ENCODE measurements at places on chromosomes 5 and 9. TPM values are rescaled to one million over a fixed set of nuclear protein-coding genes. Genes with fewer than 3 reads are reported as not detected.

POU5F2 gene
- polyA plus RNA-seq: 0.38 TPM

SPRY4 gene
- 4.9 TPM for polyA plus RNA-seq

PCDHB11 gene
- 0.09 TPM for polyA plus RNA-seq

TXNDC8 gene
- not detected for polyA plus RNA-seq

CSF2 gene
- not detected for polyA plus RNA-seq

TOPORS gene
- polyA plus RNA-seq: 4.8 TPM

DAB2IP gene
- polyA plus RNA-seq: 7.8 TPM

PCA3 gene
- polyA plus RNA-seq: 0.72 TPM

BHMT2 gene
- 216 TPM for polyA plus RNA-seq

GRCh38 chr9:76984486-76984885, 35.0 kb upstream of the FOXB2 start:
- H3K4me3 ChIP-seq: no peak overlapping the region
- DNase-seq: no peak
- H3K27me3 ChIP-seq: no peaks in the 10 kb centered on the region
- H3K36me3 ChIP-seq: no peaks in the 10 kb centered on the region

- no peak overlapping the region for H3K27ac ChIP-seq
- no peak for DNase-seq
- H3K36me3 ChIP-seq: no peaks in the 10 kb centered on the region
- no peaks in the 10 kb centered on the region for H3K27me3 ChIP-seq
Observed at GRCh38 chr5:108028412-108028811, 353.5 kb downstream of the FBXL17 start.

DNA sequence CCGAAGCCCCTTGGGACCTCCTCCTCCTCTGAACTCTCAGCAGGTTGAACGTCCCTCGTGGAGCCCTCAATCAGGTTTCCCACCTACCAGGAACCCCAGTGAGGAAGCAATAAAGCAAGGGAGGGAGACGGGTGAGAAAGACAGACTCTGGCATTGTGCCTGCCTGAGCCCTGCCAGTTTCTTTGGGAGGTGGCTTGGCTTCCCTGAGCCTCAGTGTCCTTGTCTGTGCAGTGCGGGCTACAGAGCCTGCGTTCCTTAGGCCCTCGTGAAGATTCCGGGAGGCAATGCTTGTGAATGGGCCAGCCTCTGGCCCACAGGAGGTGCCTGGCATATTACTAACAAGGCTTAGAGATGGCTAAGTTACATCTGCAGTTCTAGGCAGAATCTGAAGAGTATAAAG, 11.9 kb downstream of the GTF3C5 start:
- no peaks in the 10 kb centered on the region for H3K4me1 ChIP-seq
- H3K27me3 ChIP-seq: no peaks in the 10 kb centered on the region
- H3K4me3 ChIP-seq: no peak overlapping the region
- H3K27ac ChIP-seq: no peak overlapping the region
- no peak for DNase-seq

DNA sequence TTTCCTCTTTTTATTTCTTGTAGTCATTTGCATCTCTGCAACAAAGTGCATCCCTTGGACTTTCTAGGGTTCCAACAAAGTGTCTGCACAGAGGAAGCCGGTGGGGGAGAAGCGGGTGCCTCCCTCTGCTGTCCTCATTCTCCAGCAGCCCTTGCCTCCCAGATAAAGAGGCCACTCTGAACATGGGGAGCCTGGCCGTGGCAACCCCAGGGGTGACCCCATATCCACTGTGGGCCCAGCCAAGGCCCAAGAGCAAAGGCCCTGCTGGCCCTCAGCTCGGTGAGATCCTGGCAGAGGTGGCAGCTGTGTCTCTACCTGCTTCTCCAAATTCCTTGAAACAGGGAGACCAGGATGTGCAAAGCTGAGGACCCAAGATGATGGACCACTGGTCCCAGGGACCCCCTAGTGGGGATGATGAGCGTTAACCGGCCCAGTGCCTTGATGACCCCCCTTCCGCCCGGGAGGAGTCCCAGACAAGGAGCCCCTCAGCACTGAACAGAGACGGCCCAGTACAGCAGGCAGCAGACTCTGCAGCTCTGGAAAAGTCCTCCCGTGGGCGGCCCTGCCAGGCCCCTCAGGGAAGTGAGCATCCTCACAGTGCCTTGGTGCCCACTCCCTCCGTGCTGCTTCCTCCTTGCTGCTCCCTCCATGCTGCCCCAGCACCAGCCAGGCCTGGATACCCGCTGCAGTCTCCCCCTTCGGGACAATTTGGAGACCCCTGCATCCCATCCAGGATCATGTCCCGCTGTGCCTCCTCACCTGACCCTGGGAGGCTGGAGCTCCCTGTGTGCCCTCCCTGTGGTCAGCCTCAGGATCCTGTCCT, 62.5 kb downstream of the MRPL36 start:
- no peak overlapping the region for H3K27ac ChIP-seq
- H3K4me3 ChIP-seq: no peak overlapping the region
- no peak for DNase-seq
- H3K36me3 ChIP-seq: no peaks in the 10 kb centered on the region

GRCh38 chr5:31944684-31945445, 229.3 kb downstream of the GOLPH3 start:
- no peak overlapping the region for H3K27ac ChIP-seq
- H3K4me3 ChIP-seq: no peak overlapping the region
- H3K36me3 ChIP-seq: no peaks in the 10 kb centered on the region
- H3K27me3 ChIP-seq: no peaks in the 10 kb centered on the region
- no peak for DNase-seq

DNA sequence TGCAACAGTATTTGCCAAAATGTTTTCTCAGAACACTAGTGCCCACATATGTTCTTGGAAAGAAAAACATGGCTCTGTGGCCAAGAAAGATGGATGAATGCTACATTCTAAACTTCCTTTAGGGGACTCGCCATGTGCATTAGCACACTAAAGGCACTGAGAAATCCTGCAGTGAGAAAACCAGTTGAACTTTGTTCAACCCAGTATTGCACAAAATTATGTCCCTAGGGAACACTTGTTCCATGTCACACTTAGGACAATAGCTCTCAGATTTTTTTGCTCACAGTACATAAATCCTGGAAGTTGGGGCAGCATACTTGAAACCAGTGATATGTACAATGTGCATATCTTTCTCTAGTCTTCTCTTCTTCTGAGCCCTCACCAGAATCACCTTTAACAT, 96.6 kb downstream of the ADRB2 start:
- no peaks in the 10 kb centered on the region for H3K4me1 ChIP-seq
- no peak overlapping the region for H3K27ac ChIP-seq
- no peak for DNase-seq
- no peaks in the 10 kb centered on the region for H3K27me3 ChIP-seq
- no peaks in the 10 kb centered on the region for H3K36me3 ChIP-seq
- no peak overlapping the region for H3K4me3 ChIP-seq

GRCh38 chr5:8396246-8396645, 527.3 kb downstream of the MTRR start:
- DNase-seq: no peak
- no peaks in the 10 kb centered on the region for H3K36me3 ChIP-seq
- H3K4me3 ChIP-seq: no peak overlapping the region
- H3K27me3 ChIP-seq: no peaks in the 10 kb centered on the region
- no peak overlapping the region for H3K27ac ChIP-seq

- no peak overlapping the region for H3K4me3 ChIP-seq
- H3K27ac ChIP-seq: peak overlapping the region; percentile 56
- H3K36me3 ChIP-seq: no peaks in the 10 kb centered on the region
Observed at GRCh38 chr9:127545196-127546124, 66.6 kb upstream of the STXBP1 start.

DNA sequence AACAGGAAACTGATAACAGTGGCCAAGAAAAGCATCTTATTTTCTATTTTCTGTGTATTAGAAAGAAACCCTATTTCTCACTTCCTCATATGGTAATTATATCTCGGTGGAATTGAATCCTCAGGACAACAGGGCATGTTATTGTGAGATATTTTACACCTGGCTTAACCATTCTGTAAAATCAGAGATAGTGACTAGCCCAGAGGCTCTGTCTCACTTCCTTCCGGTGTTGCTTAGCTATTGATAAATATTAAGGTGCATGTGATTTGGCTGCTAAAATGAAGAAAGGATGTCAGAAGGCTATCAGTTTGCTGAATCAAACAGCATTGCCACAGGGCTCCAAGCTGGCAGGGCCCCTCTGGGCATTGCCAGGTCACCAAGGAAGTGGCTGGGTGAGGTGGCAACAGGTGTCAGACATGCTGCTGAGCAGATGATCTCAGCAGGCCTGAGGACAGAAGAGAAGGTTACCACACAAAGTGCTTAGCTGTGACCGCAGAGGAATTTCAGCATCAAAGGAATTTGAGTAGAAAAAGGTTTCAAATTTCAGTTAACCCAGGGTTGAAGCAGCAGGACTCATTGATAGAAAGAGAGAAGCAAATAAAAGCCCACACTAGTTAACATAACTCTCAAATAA, 330.7 kb downstream of the PDE4D start:
- H3K4me3 ChIP-seq: no peak overlapping the region
- DNase-seq: no peak
- no peak overlapping the region for H3K27ac ChIP-seq
- H3K27me3 ChIP-seq: no peaks in the 10 kb centered on the region

DNA sequence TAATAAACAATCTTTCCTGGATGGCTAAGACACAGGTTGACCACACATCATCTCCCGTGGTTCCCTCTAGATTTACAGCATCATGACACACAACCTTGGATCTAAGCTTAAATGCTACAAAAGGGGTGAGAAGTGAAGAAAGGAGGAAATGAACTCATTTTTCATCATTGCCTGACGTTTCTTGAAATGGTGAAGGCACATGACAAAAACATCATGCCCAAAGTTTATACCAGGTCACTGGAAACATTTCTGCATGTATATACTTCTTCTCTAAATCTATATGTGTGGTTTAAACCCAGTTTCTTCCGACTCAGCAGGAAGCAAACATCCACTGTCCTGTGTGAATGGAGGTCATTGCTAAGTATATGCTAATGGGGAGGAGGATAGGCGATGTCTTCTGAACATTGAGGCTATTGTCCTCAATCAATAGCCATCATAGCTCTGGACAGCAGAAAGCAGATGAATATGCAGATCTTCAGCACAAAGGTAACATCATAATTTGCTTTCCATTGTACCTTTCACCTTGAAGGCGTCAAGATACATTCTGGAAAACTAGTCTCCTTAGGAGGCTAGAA, 137.4 kb downstream of the MED27 start:
- no peak overlapping the region for H3K4me3 ChIP-seq
- no peak overlapping the region for H3K27ac ChIP-seq
- H3K36me3 ChIP-seq: no peaks in the 10 kb centered on the region
- no peaks in the 10 kb centered on the region for H3K27me3 ChIP-seq
- no peak for DNase-seq
- H3K4me1 ChIP-seq: no peaks in the 10 kb centered on the region

- H3K27ac ChIP-seq: no peak overlapping the region
- H3K36me3 ChIP-seq: no peaks in the 10 kb centered on the region
- H3K4me3 ChIP-seq: no peak overlapping the region
- H3K4me1 ChIP-seq: no peaks in the 10 kb centered on the region
- no peak for DNase-seq
- H3K27me3 ChIP-seq: peaks cover 8% of the 10 kb centered on the region
Observed at GRCh38 chr9:73573235-73573634, 421.6 kb downstream of the ANXA1 start.

- H3K4me3 ChIP-seq: no peak overlapping the region
- H3K27ac ChIP-seq: no peak overlapping the region
- no peaks in the 10 kb centered on the region for H3K4me1 ChIP-seq
- no peaks in the 10 kb centered on the region for H3K27me3 ChIP-seq
Observed at GRCh38 chr9:93108291-93109041, 12.4 kb downstream of the CARD19 start.

GRCh38 chr5:172839669-172840431, 5.8 kb downstream of the ERGIC1 start:
- no peak for DNase-seq
- peaks cover 4% of the 10 kb centered on the region for H3K36me3 ChIP-seq
- H3K4me3 ChIP-seq: no peak overlapping the region
- H3K27ac ChIP-seq: peak overlapping the region; percentile 40

- DNase-seq: peak; percentile 68
- peaks cover 8% of the 10 kb centered on the region for H3K4me1 ChIP-seq
- H3K27ac ChIP-seq: peak overlapping the region; percentile 66
- no peaks in the 10 kb centered on the region for H3K27me3 ChIP-seq
- peak overlapping the region; percentile 24 for H3K4me3 ChIP-seq
Observed at GRCh38 chr5:139747583-139748504, 47.8 kb upstream of the PSD2 start.

- no peaks in the 10 kb centered on the region for H3K36me3 ChIP-seq
- H3K27me3 ChIP-seq: no peaks in the 10 kb centered on the region
- DNase-seq: no peak
- H3K4me1 ChIP-seq: no peaks in the 10 kb centered on the region
- no peak overlapping the region for H3K4me3 ChIP-seq
Observed at GRCh38 chr5:102772273-102772672, 17.2 kb downstream of the PAM start.

DNA sequence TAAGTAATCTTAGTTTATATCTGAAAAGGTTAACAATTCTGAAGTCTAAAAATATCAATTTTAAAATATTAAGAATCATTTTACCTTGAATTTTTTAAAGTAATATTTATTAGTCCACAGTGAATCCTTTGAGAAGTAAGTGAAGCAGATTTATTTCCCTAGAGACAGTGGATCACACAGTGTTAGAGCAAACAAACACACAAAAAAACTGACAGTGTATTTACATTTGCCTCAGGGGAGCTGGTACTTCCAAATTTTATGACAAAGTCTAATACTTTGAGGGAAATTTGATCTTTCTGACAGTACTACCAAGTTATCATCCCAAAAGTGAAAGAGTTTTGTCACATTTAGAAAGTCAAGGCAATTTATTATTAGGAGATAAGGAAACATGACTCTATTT, 1750.6 kb upstream of the CDH9 start:
- H3K4me3 ChIP-seq: no peak overlapping the region
- H3K36me3 ChIP-seq: no peaks in the 10 kb centered on the region
- no peak for DNase-seq
- H3K4me1 ChIP-seq: no peaks in the 10 kb centered on the region
- H3K27me3 ChIP-seq: no peaks in the 10 kb centered on the region

DNA sequence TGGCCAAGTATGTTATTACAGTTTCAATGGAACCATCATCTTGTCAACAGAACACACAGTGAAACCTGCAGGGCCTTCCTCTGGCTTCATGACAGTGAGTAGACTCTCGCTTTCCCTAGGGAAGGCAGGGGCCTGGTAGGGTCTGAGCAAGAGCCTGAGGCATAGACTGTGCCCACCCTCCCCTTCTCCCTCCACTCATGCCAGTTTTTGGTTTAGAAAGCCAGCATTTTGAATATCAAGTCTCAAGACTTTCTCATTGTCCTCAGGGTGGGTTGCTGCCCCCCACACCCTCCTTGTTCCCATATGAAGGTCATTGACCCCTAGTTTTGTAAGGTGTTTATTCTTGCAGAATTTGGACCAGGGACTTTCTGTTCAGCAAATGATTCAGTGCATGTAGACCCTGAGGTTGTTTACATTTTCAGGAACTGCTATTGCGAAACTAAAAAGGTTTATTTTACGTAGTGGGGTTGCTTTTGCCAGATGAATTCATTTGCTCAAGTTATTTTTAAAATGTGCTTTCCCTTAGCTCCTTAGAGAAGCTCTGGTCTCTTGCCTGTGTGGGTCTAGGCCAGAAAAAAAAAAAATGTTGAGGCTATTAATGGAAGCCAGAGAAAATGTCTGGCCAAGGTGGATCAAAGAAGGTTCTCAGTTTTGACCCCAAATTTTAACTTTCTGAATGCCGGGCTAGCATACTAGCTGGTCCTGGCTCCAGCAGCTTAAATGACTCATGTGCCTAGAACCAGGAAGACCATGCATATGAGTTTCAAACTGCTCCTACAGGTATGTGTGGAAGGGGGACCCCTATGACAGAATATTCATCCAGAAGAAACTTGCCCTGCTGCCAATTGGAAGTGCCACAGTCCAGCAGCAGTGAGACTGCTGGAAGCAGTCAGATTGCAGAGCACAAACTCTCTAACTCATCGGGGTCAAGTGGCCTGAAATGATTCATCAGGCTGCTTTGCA, 10.1 kb upstream of the MOB3B start:
- no peaks in the 10 kb centered on the region for H3K27me3 ChIP-seq
- no peaks in the 10 kb centered on the region for H3K36me3 ChIP-seq
- H3K27ac ChIP-seq: peak overlapping the region; percentile 94
- H3K4me1 ChIP-seq: peaks cover 36% of the 10 kb centered on the region
- DNase-seq: no peak
- no peak overlapping the region for H3K4me3 ChIP-seq

Data from liver (tissue), 10 donors.